ENCODE measurements at places on chromosomes 5 and 9.

DNA sequence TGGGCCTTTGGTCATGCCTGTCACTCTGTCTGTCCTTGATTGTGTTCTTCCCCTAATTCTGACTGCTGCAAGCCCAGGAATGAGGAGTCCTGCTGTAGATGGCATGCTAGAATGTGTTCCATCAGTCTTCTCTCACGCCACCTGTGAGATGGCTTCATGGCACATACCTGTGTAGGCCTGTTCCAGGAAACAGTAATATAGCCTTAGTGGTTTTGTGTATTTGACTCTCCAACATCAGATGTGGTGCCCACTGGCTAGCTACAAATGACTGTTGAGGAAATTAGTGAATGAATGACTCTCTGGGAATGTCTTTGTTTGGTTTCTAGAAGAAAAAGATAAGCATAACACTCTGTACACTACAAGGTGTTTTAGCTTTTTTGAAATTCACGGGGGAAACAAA is 367.5 kb downstream of the KDM4C start:
- DNase-seq = peak; percentile 44

- no peak for DNase-seq
Observed at GRCh38 chr9:114991861-114992260, 61.5 kb upstream of the TNFSF8 start.

- DNase-seq = no peak
Observed at GRCh38 chr9:133525677-133526076, 918 bp upstream of the MYMK start.

DNA sequence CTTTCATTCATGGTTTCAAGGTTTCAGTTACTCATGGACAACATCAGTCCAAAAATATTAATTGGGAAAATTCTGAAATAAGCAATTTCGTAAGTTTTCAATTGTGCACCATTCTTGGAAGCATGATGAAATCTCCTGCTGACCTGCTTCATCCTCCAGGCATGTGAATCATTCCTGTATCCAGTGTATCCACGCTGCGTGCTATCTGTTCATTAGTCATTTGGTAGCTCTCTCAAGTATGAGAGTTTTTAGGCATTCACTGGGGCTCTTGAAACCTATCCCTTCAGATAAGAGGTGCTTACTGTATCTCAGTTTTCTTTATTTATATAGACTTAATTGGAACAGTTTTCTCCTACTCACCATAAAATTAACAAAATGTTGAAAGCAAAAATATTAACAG is 293.0 kb downstream of the CDH12 start:
- peak; percentile 95 for DNase-seq

DNA sequence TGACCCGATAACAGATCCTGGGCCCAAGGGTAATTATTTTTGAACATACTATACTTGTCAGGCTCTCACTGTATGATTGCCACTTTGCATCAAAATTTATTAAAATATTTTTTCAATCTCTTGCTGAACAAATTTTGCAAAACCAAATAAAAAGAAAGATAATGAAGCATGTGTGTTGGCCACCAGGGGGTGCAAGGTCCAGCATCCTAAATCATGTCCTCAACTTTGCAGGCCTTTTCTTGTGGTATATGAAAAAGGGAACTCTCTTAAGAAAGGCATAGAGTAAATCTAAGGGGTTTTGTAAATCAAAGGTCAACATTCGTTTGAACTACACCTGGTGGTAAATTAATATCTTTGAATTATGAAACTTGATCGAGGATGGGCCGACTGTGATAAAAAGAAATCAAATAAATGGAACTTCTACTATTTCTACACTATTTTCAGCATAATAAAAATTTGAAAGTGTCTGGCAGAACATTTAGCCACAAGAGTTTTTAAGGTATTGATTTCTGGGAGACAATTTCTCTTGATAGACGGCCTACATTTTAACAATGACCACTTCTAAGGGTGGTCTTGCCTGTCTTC is 676.5 kb downstream of the DMRTA1 start:
- peak; percentile 67 for DNase-seq

GRCh38 chr9:136596630-136597031 is 50.8 kb upstream of the NOTCH1 start:
- DNase-seq = no peak

DNA sequence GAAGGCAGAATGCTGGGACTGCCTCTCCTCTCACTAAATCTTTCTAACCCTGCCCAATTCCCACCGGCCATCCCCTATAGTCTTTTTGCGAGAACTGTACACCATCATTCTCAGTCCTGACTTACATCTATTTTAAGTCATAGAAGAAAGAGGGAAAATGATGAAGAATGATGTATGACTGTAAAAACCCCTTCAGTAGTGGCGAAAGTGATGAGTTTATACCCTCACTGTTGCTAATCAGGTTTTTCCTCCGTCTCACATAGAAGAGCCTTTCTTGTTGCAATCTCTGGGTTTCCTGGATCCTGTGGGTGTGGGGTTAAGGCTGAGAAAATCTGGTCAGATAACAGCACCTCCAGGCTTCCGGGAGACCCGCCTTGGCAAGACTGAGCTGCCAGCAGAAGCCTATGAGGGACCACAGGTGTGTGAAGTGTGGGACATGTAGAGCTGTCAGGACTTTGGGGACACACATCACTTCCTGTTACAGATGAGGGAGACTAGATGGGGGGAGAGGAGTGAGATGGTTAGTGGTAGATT is 147.1 kb upstream of the SLC12A2 start:
- DNase-seq = peak; percentile 80

- DNase-seq = no peak
Observed at GRCh38 chr5:101393795-101394450, 490.8 kb upstream of the ST8SIA4 start.

Data from epithelial cell of esophagus (primary cell).